NCI-H510A (cell line): ENCODE measurements at places on chromosomes 4 and X.

GRCh38 chr4:124334119-124334518 is 378.4 kb downstream of the ANKRD50 start:
- DNase-seq, result peak; percentile 9

DNA sequence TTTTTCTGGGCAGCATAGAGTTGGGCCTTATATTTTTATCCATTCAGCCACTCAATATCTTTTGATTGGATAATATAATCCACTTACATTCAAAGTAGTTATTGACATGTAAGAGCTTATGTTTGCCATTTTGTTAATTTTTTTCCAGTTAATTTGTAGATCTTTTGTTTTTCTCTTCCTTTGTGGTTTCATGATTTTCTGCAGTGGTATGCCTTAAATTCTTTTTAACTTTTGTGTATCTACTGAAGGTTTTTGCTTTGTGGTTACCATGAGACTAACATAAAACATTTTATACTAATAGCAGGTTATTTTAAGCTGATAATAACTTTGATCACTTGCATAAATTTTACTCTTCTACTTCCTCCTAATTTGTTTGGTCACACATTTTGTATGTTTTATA is 140.8 kb upstream of the GATB start:
- no peak for DNase-seq

GRCh38 chr4:110193822-110194761 is 4.3 kb downstream of the ELOVL6 start:
- DNase-seq, result peak; percentile 84

DNA sequence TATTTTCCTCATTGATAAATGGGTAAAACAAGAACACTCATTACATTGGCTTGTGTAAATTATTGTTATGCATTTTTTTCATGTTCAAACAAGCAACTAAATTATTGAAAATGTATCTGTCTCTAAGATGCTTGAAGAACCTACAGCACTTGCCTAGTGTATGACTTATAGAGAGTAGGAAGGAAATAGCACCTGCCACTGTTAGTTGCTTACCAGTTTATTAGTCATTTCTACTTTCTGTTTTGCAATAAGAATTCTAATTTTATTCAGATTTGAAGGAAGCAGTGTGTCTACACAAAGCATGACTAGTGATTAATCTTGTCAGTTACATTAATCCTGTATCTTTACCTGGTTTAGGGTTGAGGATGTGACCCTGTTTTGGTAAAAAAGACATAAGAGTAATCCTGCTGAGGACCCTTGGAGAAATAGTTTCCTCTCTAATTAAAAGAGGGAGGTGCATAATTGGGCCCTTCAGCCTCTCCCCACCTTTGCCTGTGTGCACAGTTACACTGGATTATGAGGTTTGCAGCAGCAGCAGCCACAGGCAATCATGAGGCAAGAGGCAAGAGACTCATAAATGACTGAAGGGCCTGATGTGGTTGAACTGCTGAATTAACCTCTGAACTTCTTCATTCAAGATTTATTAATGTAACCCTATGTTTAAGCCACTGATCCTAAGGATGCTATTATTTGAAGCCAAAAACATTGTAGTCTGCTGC is 1202.1 kb downstream of the ADGRL3 start:
- no peak for DNase-seq

GRCh38 chr4:78602334-78602733 is 50.8 kb downstream of the ANXA3 start:
- peak; percentile 7 for DNase-seq

GRCh38 chr4:12137575-12137974 is 708.9 kb upstream of the HS3ST1 start:
- no peak for DNase-seq

GRCh38 chrX:13101441-13102139 is 57.2 kb upstream of the FAM9C start:
- DNase-seq, result no peak
